ENCODE measurements at places on chromosomes 6 and 20. TPM values are rescaled to one million over a fixed set of nuclear protein-coding genes. Genes with fewer than 3 reads are reported as not detected.

The DDX43 gene
- total RNA-seq, result 0.31 TPM

The RIMS1 gene
- 3.6 TPM for total RNA-seq

The FABP7 gene
- total RNA-seq, result not detected

The GLP1R gene
- total RNA-seq, result 4.7 TPM

The CLIC5 gene
- 1.8 TPM for total RNA-seq

The DLL1 gene
- total RNA-seq, result 10.8 TPM

The TXLNB gene
- 0.04 TPM for total RNA-seq

The WFDC2 gene
- 13.3 TPM for total RNA-seq

The RHAG gene
- not detected for total RNA-seq

The CLPSL1 gene
- total RNA-seq, result 36.9 TPM

DNA sequence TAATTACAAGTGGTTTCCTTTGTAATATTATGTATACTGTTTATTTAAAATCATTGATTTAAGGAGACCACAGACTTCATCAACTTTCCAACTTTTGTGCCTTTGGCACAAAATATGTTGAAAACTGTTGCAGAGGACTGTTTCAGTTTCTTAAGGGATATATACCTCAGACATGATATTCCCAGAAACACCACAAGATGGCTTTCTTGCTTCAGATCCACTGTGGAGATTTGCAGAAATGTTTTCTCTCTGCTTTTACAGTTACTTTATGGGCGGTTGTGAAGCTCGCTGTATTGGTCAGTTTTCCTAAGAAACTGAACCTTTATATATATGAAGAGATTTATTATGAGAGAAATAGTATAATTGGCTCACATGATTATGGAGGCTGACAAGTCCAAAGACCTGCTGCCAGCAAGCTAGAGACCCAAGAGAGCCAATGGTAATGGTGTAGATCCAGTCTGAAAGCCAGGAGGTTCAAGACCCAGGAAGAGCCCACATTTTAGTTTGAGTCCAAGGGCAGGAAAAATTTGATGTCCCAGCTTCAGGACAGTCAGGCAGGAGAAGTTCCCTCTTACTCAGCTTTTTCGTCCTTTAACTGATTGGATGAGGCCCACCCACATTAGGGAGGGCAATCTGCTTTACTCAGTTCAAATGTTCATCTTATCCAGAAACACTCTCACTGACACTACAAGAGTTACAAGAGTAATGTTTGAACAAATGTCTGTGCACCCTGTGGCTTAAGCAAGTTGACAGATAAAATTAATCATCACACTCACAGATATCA lies 12.8 kb downstream of the ME1 start:
- H3K27ac ChIP-seq, result no peak overlapping the region
- no peaks in the 10 kb centered on the region for H3K36me3 ChIP-seq
- H3K4me3 ChIP-seq, result no peak overlapping the region
- peaks cover 4% of the 10 kb centered on the region for H3K4me1 ChIP-seq
- H3K27me3 ChIP-seq, result no peaks in the 10 kb centered on the region
- no peak for DNase-seq

- no peak overlapping the region for H3K27ac ChIP-seq
- no peaks in the 10 kb centered on the region for H3K27me3 ChIP-seq
- peaks cover 3% of the 10 kb centered on the region for H3K4me1 ChIP-seq
- peaks cover 7% of the 10 kb centered on the region for H3K36me3 ChIP-seq
These were observed 5.6 kb downstream of the CEBPB start for GRCh38 chr20:50196248-50196647.

- no peak overlapping the region for H3K27ac ChIP-seq
These were observed 195.2 kb upstream of the CDH4 start for GRCh38 chr20:61056627-61057442.

DNA sequence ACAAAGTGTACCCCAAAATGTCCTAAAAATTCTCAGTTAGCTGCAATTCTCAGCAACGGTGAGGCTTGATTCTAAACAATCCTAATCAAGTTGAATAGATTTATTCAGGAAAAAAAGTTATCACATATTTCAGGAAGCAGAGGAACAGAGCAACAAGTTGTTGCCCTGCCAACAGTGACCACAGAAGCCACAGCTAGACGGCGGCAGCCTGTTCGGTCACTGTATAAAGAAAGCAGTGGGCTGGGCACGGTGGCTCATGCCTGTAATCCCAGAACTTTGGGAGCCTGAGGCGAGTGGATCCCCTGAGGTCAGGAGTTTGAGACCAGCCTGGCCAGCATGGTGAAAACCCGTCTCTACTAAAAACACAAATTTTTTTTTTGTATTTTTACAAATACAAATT lies 171.2 kb upstream of the BMP5 start:
- H3K27me3 ChIP-seq, result no peaks in the 10 kb centered on the region
- no peak for DNase-seq
- no peak overlapping the region for H3K4me3 ChIP-seq
- H3K27ac ChIP-seq, result no peak overlapping the region
- H3K36me3 ChIP-seq, result no peaks in the 10 kb centered on the region

GRCh38 chr6:116575227-116575626 lies 3.9 kb downstream of the RWDD1 start:
- H3K36me3 ChIP-seq, result no peaks in the 10 kb centered on the region
- H3K4me3 ChIP-seq, result no peak overlapping the region
- H3K4me1 ChIP-seq, result peaks cover 18% of the 10 kb centered on the region
- H3K27ac ChIP-seq, result no peak overlapping the region

- no peaks in the 10 kb centered on the region for H3K36me3 ChIP-seq
- DNase-seq, result no peak
- no peak overlapping the region for H3K4me3 ChIP-seq
These were observed 157.7 kb downstream of the PREX1 start for GRCh38 chr20:48669946-48670605.

GRCh38 chr6:168785720-168786511 lies 344.9 kb downstream of the SMOC2 start:
- no peak overlapping the region for H3K27ac ChIP-seq
- H3K27me3 ChIP-seq, result no peaks in the 10 kb centered on the region
- no peak for DNase-seq
- no peak overlapping the region for H3K4me3 ChIP-seq
- no peaks in the 10 kb centered on the region for H3K36me3 ChIP-seq

- peak overlapping the region; percentile 81 for H3K27ac ChIP-seq
- no peaks in the 10 kb centered on the region for H3K27me3 ChIP-seq
- H3K4me1 ChIP-seq, result peaks cover 17% of the 10 kb centered on the region
- peak; percentile 81 for DNase-seq
- no peaks in the 10 kb centered on the region for H3K36me3 ChIP-seq
- no peak overlapping the region for H3K4me3 ChIP-seq
These were observed 12.8 kb upstream of the DSTN start for GRCh38 chr20:17556837-17557674.

All from pancreas (tissue), 10 donors.